Head of caudate nucleus (tissue), 42 donors: ENCODE measurements at places on chromosomes 12 and 14.

DNA sequence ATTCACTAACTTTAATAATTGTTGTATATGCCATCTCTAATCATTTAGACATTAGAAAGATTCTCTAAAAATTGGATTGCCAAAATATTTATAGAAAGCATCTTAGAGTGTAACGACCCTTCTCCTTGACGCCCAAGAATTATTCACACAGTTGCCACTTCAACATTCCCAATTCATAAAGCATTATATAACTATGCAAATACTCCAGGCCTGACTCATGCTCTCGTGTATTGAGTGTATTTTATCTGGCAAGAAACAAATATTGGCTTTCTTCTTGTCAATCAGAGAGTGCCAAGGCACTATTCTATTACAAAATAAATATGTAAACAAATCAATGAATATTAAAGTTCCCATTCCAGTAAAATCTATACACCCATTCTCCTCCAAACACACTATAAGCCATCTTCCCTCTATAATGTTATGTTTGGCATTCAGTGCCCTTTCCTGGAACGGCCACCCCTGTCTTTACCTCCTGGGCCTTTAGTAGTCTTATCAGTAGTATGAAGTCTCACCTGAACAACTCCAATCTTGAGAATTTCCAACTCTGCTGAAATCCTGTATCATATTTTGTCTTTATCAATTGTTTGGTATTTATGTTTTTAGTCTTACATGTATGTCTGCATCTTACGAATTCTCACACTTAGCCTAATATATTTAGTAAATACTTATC lies 182.6 kb downstream of the PIK3C2G start:
- no peak for DNase-seq

DNA sequence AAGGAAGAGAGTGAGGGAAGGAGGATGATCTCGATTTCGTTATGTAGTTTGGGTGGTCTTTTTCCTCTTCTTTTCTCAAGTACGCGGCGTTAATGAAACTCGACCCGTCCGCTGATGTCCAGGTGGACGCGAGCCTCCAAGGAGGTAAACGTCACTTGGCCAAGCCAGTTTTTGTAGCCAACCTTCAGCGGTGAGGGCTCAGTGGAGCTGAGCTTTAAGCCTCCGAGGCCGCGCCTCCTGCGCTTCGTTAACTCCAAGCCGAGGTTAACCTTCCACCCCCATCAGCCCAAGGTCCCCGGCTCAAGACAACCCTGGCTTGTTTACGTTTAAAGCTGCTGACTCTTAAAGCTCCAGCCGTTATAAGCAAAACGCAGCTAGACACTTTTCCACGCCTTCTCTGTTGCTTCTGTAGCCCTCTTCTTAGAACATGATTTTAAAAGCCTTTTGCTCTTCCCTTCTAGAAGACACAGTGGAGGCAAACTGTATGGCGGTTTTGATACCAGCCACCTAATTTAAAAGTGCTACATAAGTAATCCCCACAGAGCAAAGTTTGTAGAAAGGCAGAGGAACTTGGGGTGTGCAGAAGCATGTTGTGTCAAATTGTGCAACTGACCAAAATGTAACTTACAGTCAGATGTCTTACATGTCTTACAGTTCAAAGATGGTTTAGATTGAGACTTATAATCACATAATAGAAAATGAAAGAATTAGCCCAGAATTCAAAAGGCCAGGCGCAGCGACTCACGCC lies 923 bp upstream of the ITPR2 start:
- DNase-seq = peak; percentile 13

GRCh38 chr12:94329366-94329765 lies 130.3 kb downstream of the CEP83 start:
- no peak for DNase-seq

DNA sequence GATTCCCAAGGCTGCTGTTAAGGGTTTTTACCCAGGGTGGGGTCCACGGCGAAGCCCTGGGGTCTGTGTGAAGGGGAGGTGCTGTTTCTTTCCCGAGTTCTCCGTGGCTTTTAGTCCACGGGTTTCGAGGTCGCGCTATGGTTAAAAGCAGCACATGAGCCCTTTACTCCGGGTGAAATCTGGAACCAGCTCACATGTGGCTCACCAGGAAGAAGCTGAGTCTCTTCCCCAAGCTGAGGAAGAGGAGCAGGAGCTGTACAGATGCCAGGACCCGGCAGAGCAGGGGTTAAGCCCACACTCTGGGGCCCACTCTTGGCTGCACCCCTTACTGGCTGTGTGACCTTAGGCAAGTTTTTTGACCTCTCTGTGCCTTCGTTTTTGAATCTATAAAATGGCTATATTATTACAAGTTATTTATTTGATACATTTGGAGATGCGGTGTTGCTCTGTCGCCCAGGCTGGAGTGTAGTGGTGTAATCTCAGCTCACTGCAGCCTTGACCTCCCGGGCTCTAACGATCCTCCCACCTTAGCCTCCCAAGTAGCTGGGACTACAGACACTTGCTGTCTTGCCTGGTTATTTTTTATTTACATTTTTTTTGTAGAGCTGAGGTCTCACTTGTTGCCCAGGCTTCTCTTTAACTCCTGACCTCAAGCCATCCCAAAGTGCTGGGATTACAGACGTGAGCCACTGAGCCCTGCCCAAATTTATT lies 266.3 kb downstream of the AACS start:
- DNase-seq = no peak

GRCh38 chr12:98873776-98874175 lies 228.7 kb downstream of the APAF1 start:
- DNase-seq = no peak
